Fibroblast of lung (primary cell): ENCODE measurements at places on chromosomes 12 and 14. TPM values are rescaled to one million over a fixed set of nuclear protein-coding genes. Genes with fewer than 3 reads are reported as not detected.

The CEP170B gene
- 10.3 and 13.9 TPM in 2 replicates for total RNA-seq

The SERPINA9 gene
- not detected in 2 replicates for total RNA-seq

The MEG3 gene
- 95.0 and 182 TPM in 2 replicates for total RNA-seq

The HSP90B1 gene
- 381 and 1,015 TPM in 2 replicates for total RNA-seq

The RD3L gene
- total RNA-seq = not detected in 2 replicates

The KLRD1 gene
- total RNA-seq = 0.17 and 0.26 TPM in 2 replicates

The SLC35F4 gene
- total RNA-seq = not detected in 2 replicates

The SLC25A47 gene
- under 0.01 TPM in 1 of 2 replicates, not detected in the other for total RNA-seq

The HVCN1 gene
- total RNA-seq = 5.9 and 7.4 TPM in 2 replicates

The RPL10L gene
- not detected in 2 replicates for total RNA-seq

The PIK3C2G gene
- total RNA-seq = not detected in 2 replicates

The NOXRED1 gene
- 0.26 and 0.83 TPM in 2 replicates for total RNA-seq

The P2RX4 gene
- total RNA-seq = 27.7 and 59.8 TPM in 2 replicates

The GLT8D2 gene
- 12.6 and 36.3 TPM in 2 replicates for total RNA-seq

The CLMN gene
- total RNA-seq = 0.83 and 1.0 TPM in 2 replicates

The CAPS2 gene
- 9.2 and 21.1 TPM in 2 replicates for total RNA-seq

The CD163 gene
- 0.26 TPM in 1 of 2 replicates, not detected in the other for total RNA-seq

The CLECL1 gene
- total RNA-seq = not detected in 2 replicates

The KRT75 gene
- total RNA-seq = not detected in 2 replicates

The NACA gene
- total RNA-seq = 1,188 and 1,487 TPM in 2 replicates

The ZDHHC22 gene
- not detected in 2 replicates for total RNA-seq
